Chondrocyte (in vitro differentiated cells): ENCODE measurements at places on chromosomes 13 and 19.

- DNase-seq, result no peak
Observed at GRCh38 chr19:5445561-5446055, 9.6 kb upstream of the ZNRF4 start.

GRCh38 chr19:6012426-6013170, 34.7 kb upstream of the RANBP3 start:
- DNase-seq, result peak; percentile 55

- no peak for DNase-seq
Observed at GRCh38 chr13:101703838-101704237, 251.4 kb downstream of the ITGBL1 start.

GRCh38 chr13:74730556-74731331, 596.5 kb upstream of the KLF12 start:
- no peak for DNase-seq

- DNase-seq, result no peak
Observed at GRCh38 chr13:97329331-97329730, 104.6 kb upstream of the RAP2A start.

GRCh38 chr13:79989217-79989661, 351.7 kb downstream of the SPRY2 start:
- no peak for DNase-seq

GRCh38 chr13:37594550-37594949, 4.0 kb downstream of the POSTN start:
- DNase-seq, result no peak

DNA sequence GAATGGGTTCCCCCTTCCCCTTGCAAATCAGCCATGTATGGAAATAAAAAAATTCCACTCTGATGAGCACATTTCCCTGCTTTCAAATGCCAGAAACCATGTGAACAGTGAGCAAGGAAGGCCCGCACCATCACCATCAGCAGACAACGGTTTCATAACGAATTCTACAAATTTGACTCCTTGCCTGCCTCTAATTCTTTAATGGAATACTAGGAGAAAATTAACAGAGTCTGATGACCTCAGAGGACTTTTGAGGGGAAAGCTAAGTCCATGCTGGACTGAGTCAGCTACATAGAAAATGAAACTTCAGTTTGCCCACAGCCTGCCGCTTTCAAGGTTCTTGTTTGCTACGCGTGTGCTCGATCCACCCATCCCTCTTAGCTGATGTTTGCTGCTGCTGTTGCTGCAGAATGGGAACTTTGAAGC, 46.7 kb upstream of the KL start:
- DNase-seq, result no peak
